NCI-H774 (cell line): ENCODE measurements at places on chromosomes 12 and 14.

- no peak for DNase-seq
Measured at GRCh38 chr14:51139121-51139681, 44.3 kb upstream of the TRIM9 start.

- DNase-seq, result no peak
Measured at GRCh38 chr12:9084417-9084816, 31.3 kb downstream of the A2M start.

- DNase-seq, result no peak
Measured at GRCh38 chr14:95293449-95293848, 26.3 kb downstream of the CLMN start.

DNA sequence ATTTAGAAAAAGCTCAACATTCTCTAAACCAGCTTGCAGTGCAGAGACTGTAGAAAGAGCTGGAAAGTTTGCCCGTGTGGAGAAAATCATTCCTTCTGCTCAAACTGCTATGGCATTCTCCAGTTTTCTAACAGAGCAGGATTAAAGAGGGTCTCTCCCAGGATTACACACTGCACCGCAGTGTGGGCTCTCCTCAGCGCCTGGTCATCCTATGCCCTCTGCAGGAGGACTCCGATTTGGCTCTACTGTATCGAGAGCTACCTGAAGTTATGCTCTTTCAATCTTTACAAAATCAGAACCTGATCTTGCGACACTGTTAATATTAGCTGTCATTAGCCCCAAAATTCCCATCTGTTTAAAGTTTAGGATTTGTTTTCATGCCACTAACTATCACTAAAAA lies 33.0 kb downstream of the BHLHE41 start:
- no peak for DNase-seq

- no peak for DNase-seq
Measured at GRCh38 chr14:55256586-55256985, 14.6 kb upstream of the FBXO34 start.

DNA sequence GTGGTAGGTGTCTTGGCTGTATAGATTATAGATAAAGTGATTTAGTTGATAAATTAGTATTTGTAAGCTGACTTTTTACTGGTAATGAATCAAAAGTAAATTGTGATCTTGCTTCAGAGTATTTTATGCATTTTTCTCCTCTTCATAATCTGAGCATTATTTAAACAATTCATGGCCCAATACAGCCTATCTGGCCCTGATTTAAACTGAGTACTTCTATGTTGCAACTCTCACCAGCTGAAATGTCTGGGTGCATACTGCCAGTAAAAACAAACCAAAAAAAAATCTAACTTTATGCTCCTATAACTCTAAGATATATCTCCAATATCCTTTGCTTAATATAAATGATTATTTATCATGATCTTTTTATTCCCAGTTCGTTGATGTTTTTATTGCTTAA lies 86.6 kb downstream of the MIA2 start:
- DNase-seq, result no peak

DNA sequence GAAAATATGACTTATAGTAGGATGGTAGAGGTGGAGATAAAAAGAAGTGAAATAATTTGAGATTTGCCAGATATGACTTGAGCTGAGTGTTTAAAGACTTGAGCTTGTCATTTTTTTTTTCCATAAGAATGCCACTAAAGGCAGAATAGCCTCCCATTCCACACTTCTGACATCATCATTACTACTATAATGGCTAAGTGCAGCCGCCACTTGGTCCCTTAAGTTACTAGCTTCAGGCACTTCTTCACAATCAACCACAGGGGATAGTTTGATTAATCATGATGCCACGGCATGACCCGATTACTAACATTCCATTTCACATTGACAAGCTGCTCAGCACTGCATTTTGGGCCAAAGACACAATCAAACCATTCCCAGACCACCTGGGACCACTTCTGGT lies 127.9 kb downstream of the EFCAB11 start:
- DNase-seq, result no peak

DNA sequence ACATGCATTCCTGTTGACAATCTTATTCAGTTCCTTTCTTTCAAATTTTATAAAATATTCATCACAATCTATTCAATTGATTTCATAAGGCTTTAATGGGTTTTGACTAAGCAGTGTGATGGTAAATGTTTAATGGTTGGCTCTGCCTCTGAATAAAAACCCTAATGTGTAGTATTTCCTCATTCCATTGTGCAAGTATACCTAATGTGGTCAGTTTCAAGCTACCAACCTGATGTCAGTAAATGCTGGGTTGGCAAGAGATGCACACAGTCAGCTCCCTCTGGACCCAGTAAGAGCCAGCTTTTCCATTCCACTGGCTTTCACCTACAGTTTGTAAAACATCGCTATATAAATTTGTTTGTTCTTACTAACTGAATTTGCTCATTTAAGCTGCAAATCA lies 53.9 kb downstream of the METTL25 start:
- no peak for DNase-seq

DNA sequence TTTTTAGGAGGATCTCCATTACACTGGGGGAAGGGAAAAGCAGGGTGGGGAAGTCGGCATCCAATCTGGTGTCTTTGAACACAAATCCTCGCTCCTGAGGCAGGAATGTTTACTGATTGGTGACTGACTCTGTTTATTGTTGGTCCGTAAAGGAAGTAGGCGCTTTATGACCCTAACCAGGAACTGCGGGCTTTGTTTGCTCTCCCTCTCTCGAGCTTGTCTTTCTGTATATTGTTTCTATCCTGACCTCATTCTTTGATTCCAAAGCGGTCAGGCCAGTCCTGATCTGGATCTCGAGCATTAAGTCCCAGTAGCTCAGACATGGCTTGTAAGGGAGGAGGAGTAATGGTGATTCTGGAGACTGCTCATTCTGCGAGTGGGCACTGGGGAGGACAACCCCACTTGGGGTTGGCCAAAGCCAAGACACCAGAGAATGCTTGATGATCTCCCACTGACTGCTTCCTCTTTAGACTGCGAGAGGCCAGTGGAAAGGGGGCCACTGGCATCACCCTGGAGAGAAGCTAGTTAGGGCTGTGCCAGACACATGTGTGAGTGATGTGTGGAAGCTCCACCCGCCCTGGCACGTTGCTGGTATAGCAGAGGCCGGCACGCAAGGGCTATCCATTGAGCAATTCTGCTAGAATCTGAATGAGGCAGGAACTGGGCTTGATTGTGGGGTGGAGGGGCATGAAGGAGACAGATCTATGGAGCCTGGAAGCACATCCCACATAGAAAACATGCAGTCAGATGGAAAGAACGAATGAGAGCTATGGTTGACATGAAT lies 194.6 kb downstream of the PAX9 start:
- DNase-seq, result peak; percentile 81

DNA sequence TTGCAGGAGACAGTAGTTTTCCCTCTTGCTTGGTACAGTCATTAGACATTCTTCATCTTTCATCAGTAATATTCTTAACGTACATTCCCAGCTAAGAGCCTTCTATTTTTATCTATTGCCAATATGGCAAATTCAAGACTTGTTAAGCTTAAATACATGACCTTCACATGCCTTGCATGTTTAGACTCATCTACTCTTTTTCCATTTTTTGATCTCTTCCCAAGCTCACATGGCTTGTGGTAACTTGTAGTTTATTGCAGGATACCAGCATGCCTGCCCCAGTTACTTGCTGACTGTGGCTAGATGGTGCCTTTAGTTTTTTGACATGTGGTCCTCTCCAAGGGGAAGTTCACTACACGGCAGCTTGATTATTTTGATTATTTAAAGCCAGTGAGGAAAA lies 729.0 kb downstream of the SLC6A15 start:
- DNase-seq, result no peak

DNA sequence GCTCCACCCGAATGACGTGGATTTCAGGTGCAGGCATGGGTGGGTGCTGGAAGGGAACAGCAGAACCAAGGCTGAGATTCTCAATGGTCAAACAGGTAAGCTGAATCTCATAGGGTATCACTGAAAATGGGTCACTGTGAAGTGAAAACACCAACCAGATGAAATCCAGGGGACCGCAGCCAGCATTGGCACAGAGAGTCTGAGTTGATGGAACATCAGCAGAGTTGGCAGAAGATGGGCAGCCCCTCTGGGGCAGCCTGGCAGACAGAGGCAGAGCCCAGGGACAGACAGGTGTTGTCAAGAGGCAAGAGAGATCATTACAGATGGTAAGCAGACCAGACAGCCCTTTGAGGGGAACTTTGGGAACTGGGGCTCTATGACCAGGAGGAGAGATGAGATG lies 48.0 kb downstream of the ACTN1 start:
- no peak for DNase-seq

DNA sequence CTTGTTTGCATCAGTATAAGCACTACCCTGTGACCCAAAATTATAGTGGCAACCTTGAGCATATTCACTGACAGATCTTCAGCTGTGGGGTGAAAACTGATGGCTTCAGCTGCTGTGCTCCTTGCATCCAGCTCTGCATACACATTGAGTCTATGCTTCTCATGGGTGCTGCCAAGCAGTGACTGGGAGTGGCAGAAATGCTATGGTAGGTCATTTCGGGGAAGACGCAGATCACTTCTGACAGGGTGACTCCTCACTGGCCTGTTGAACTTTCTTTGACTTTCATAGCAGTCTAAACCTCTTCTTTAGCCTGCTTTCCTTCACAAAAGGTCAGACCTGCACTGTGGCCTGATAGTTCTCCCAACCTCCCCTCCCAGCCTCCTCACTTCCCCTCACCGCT lies 5.6 kb upstream of the ALDH1L2 start:
- DNase-seq, result no peak

DNA sequence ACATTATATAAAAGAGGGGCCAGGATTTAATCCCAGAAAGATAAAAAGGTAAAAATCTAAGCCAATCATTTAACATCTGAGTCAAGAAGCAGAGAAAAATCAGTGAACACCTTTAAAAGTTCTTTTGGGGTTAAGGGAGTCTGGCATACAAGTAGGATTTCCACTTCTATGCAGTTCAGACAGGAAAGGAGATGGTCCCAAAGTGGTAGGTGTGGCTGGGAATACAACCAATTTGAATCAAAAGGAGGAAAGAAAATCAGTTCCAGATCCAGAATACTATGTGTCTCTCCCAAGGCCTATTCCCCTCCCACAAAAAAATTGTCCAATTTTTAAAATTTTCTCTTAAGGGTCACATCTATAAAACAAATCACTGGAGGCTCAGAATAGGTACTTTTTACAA lies 167.4 kb downstream of the PHLDA1 start:
- no peak for DNase-seq

DNA sequence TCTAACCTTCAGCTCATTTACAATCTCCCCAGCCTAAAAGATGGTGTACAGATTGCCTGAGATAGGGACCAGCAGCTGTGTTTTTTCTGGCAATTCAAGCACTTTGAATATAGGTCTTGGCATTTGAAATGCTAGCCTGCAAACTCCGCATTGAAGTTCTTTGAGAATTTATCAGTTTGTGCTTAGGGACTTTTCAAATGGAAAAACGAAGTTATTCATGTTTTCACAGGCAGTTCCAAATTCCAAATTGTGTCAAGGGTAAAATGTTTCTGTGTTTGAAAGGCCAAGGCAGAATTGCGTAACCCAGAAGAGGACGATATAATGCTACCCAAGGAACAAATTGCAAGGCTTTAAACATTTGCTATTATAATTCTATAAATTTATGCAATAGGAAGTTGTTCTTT lies 168.9 kb upstream of the RASSF8 start:
- DNase-seq, result no peak

DNA sequence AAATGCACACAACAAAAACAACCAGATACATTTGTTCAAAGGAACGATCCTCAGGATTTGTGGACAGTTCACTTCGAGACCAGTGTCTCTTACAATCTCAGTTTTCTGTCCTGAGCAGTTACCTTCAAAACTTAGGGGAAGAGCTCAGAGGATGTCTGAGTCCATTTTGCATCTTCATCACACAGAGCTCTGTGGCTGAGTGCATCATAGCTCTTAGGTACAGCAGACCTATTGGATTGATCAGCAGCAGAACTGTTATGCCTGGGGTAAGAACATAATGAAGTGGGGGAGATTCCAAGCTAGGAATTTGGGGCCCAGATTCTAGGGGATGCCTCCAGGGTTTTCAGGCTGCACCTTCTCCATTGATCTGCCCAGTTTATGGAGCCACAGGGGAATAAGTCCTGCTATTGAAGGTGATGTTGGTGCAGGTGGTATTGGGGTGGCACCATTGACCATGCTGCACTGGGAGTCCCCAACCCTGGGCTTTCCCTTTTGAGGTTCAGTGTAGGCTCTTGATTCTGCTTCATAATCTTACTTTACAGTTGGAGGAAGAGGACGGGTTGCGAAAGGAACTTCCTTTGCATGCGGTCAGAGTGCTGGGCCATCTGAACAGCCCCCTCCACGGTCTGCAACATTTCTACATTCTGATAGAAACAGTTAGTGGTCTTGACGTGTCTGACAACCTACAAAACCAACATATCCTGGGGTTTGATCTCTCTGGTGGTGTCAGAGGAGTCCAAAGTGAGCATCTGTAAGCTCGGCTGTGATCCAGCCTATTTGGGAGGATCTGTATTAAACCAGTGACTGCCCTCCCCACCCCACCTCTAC lies 112.8 kb downstream of the CHST11 start:
- no peak for DNase-seq

DNA sequence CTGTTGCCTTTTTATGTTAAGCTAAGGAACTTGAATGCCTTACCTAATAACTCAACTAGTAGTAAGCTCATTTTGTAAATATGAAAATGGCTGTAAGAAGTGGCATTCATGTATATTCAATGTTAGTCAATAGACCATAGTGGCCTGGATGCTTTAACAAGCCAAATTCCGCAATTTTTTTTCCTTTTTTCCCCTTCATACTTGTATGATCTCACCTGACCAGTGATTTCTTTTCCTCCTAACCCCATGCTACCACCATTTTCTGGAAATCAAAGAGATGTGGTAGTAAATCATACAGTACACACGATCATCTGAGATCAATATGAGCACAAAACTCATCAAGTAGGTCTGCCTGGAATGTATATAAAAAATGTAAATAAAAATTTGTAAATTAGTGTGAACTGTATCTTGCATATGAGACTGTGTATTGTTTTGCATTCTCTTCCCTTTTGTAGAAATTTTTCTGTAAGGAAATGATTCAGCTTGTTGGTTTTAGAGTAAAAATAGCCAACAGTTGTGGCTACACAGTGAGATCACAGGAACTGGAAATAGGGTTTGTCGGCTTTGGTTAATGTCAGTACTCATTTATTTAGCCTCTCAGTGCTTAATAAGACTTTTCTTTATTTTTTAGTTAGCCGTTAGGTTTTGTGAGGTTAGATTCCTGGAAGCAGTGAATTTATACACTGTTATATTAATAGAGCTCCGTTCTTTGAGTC lies 62.5 kb downstream of the ETNK1 start:
- no peak for DNase-seq

GRCh38 chr12:122862872-122863701 lies 27.8 kb downstream of the HIP1R start:
- DNase-seq, result no peak

DNA sequence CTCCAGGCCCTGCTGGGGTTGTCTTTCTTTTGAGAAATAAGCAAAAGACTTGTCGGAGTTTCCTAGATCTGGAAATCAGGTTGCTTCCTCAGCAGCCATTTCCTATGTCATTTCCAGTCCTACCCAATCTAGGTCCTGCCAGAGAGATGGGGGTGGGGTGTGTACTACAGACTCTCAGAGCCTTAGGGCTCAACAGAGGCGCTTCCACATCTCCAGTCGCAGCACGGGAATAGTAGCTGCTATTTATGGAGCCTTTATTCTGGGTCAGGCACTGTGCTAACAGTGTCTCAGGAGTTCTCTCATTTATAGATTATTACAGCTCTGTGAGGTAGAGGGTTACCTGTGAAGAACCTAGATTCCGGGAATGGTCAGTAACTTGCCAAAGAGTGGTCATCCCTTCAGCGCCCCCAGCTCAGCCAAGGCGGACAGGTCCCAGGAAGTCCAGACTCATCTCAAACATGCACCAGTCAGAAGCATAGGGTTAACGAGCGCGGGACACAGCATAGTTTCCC lies 21.9 kb downstream of the DHRS2 start:
- DNase-seq, result no peak

GRCh38 chr14:26597589-26598080 lies at the start of gene NOVA1:
Gene NOVA1, minus strand, starts transcription at chr14:26598033. Its CDS starts 597 bp downstream, at chr14:26597436.
- DNase-seq, result no peak
